ENCODE measurements at places on chromosomes 3 and 15.

DNA sequence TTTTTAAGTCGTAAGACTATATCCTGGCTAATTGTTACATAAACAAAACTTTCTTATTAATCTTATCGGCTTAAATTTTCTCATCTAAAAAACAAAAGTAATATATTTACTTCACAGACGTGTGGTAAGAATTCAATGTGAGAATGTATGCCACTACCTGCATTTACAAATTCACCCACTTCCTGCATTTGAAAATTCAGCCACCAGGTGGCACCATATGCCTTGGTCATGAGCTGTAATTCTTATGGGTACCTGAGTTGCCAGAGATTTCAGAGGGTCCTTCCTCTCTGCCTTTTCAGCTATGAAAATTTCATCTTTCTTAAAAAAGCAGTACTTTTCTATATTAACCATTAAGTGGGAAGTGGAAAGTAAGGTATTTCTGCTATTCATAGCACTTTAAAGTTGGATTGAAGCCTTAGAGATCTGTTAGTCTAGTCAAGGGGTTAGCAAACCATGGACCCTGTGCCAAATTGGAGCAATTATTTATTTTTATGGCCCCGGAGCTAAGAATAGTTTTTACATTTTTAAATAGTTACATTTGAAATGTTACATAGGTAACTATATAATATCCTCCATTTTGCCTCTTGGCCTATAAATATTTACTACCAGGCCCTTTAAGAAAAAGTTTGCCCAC is 127.8 kb downstream of the HCN4 start:
- peak; percentile 47 for DNase-seq

GRCh38 chr15:33284336-33284735 is 26.4 kb upstream of the RYR3 start:
- no peak for DNase-seq

- DNase-seq, result no peak
These were observed 2.6 kb downstream of the EHHADH start for GRCh38 chr3:185251272-185251671.

DNA sequence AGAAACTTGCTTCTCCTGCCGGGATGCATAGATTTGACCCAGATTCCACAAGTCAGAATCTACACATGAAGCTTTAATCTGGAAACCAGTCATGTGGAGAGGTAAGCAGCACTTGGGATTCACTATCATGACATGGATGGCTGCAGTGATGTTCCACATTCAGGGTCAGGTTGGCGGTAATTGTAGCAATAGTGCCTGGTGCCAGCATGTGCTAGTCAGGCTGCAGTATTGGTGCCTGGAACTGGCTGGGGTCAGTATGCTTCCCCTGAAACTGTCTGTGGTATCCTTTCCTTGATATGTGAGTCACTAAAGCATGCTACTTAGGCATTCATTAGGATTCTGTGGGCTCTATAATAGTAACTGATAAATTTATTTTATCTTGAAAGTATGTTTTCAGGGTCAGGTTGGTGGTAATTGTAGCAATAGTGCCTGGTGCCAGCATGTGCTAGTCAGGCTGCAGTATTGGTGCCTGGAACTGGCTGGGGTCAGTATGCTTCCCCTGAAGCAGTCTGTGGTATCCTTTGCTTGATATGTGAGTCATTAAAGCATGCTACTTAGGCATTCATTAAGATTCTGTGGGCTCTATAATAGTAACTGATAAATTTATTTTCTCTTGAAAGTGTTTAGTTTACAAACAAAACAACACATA is 1439.2 kb downstream of the ZPLD1 start:
- DNase-seq, result no peak

DNA sequence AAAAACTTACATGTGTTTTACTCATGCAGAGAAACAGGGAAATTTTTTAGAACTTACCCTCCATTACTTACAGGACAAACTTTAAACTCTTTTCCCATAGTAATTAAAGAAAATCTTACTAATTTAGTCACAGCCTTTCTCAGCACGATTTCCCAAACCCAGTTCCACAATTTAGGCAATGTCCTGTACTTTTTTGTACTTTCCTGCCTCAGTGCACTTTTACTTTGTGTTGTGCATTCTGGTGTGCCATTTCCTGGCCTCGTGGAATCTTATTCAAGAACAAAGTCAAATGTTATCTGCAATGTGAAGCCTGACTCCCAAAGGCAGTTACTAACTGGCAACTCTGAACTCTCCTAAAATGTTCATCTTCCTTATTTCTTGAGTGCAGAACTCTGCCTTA is 1.9 kb downstream of the SLC33A1 start:
- no peak for DNase-seq

DNA sequence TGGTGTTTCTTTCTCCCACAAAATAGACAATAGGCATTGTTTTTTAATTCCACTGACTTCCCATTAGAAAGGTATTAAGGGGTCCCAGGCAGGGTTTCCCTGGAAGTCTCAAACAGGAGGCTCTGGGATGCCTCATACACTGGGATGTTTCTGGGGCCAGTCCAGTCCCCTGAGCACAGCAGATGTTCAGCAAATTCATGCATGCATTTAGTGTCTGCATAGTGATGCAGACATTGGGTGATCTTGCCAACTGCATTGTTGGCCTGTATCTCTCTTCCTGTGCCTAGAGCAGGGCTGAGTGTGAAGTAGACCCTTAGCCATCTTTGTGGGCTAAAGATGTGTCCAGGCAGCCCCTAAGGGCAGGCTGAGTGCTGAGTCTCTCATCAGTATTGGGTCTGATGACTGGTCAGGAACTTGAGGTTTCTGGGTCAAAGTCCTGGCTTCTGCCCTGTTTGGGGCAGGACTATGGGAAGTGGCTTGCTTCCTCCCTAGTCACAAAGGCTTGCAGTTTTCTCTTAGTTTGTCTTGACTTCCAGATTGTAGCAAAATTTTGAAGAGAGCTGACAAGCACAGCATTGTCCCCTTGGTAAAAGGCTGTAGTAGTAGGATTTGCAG is 56.5 kb downstream of the BSN start:
- no peak for DNase-seq

- no peak for DNase-seq
These were observed 2.5 kb upstream of the GRIP2 start for GRCh38 chr3:14542656-14543055.

- DNase-seq, result no peak
These were observed 4.2 kb downstream of the SLC25A20 start for GRCh38 chr3:48894516-48894915.

DNA sequence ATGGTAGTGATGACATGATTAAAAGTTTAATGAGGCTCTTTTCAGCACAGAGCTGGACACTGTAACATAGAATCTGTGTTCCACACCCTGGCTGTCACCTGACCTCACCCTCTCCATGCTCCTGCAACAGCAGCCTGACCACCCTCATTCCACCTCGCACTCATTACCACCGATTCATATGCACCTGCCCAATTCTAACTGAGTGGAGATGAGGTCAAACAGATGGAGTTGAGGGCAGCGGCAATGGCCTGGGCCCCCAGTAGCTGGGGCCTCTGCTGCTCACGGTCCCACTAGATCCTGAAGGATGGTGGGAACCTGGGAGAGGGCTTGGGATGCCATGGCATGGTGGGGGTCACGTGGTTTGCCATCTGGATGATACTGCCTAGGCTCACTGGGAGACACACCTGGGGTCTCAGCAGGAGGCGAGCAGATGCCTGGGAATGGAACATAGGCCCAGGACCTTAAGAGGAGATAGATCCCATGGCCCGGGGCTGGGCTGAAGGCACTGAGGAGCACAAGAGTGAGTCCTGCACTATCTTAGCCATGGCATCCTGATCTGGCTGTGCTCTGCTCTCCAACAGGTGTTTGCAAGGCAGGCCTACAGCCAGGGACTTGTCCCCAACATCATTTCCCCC is 1.3 kb downstream of the SCN5A start:
- no peak for DNase-seq

DNA sequence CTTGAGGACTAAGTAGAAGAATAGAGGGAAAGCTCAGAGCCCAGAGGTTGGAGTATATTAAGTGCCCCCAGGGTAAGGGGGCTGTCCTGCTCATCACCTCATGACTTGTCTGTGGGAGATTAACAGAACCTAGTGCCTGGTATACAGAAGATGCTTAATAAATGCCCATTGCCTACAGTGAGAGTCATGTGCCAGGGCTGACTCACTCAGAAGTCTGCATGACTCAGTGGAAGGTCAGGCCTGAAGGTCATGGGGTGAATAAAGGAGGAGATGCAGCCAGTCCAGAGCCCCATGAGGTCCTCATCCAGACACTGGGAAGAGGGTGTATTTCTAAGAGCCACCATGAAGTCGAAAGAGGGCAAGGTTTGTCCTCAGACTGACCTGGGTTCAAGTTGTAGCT is 62.5 kb upstream of the TLE3 start:
- peak; percentile 29 for DNase-seq

GRCh38 chr3:12746419-12746818 is 12.6 kb downstream of the TMEM40 start:
- no peak for DNase-seq

DNA sequence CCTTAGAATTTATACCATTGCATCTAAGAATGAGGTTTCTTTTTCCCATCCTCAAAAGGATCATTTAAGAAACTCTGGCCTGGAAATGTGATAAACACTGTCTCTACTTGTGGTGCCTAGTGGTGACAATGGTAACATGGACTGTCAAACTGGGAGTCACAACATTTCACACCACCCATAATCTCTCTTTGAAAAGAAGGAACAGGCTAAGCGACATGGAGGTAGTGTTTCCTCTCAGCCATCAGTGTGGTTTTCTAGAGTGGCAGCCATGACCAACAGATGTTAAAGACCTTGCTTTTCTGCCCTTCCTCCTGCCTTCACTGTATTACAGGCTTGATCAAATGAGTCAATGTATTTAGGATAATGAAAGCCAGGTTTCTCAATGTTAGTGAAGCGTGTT is 283.1 kb upstream of the STAC start:
- DNase-seq, result no peak

DNA sequence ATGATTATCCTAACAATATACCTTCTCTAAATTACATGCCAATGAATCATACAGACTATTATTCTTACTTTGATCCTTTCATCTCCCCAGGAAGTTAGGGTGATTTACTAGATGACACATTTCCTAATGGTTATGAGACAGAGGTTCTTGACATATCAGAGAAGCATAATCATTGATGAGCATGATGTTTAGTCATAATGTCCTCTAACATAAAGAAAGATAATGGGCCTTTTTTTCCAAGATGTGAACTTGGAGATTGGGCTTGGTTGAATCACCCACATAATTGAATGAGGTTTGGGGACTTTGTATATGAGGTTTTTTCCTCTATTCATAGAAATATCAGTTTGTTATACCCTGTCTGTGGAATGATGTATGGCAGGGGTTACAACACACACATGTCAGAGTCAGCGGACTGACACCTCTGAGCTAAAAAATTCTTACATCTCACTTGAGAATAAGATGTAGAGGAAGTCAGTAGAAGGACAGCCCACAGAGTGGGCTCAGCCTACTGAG is 69.7 kb upstream of the DCBLD2 start:
- DNase-seq, result peak; percentile 92

DNA sequence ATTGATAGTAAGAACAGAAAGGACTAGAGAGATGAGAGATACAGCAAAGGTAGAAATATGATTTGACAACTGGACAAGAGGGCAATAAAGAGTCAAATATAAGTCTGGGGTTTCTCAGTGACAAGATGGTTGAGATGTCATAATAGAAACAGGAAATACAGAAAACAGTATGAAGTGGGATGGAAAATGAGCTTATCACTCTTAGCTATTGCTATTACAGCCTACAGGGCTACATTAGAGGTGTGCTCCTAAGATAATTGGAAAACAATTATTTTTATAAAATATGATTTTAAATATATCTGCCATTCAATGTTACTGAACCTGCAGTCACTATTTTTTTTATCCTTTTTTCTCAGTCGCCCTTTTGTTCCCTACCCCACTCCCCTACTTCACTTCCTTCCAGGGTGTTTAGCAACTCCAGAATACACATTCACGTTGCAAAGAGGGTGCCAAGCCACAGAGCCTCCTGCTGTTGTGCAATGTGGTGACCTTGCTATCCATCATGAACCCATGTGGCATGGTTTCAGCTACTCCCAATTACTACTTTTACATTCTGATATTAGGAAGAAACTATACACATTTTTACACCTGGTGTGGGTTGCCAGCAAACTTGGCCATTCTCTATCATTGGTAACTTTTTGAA is 6.0 kb downstream of the NRG4 start:
- no peak for DNase-seq

- no peak for DNase-seq
These were observed 376.3 kb downstream of the GAP43 start for GRCh38 chr3:115999613-116000012.
